ENCODE measurements at places on chromosomes 4 and X. TPM values are rescaled to one million over a fixed set of nuclear protein-coding genes. Genes with fewer than 3 reads are reported as not detected.

Gene ABLIM2
- 2.6 TPM for total RNA-seq

Gene FGFBP1
- total RNA-seq, result not detected

Gene SPACA5
- not detected for total RNA-seq

Gene EMCN
- total RNA-seq, result not detected

GRCh38 chrX:69178592-69178991 lies 13.3 kb upstream of the PJA1 start:
- DNase-seq, result no peak

DNA sequence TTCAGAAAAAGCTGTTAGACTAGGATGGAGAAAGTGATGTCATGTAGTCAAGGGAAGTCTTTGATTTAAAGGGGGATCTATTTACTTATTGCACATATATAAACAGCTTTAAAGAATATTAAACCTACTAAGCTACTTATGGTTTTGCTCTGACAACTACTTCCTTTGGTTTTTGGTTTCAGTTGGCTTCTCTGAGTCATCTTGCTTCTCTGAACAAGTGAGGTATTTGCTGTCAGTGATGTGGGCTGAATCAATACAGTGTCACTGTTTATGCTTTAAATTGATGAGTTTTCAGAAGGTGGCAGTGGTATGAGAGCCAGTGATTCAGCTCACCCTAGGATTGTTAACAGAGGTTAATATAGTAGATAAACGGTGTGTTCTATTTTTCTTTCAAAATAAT lies 75.1 kb downstream of the CEP44 start:
- DNase-seq, result peak; percentile 78

GRCh38 chr4:182752158-182752910 lies 164.9 kb downstream of the DCTD start:
- peak; percentile 80 for DNase-seq

GRCh38 chr4:55393461-55394320 lies 2.1 kb upstream of the TMEM165 start:
- DNase-seq, result peak; percentile 36

DNA sequence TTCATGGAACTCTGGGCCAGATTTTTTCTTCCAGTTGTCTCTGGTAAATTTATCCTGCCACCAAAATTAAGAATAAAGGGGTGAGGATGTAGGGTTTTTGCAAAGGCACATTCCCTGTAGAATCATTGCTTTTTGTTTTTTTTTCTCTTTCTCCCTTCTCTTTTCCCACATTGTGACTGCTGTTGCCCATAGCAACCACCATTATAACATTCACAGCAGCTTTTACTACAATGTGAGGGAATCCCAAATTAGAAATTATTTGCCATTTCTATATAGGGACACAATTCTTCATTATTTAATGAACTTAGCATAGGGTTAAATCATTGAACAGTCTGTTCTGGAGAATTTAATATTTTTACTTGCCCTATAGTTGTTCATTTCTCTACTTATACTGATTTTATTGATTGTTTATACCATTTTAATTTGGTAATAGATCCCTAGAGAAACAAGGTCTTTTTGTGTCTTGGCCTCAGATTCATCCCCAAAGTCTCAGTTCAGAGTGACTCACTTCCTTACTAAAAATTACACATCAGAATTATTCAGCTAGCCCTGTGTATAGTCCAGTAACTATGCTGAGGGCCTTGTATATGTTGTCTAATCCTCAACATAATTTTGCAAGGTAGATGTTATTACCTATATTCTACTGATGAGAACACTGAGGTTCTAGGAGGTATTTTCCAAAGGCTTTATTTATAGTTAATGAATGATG lies 80.8 kb upstream of the ANK2 start:
- peak; percentile 50 for DNase-seq

- DNase-seq, result no peak
Measured at GRCh38 chr4:41820473-41820872, 71.9 kb upstream of the PHOX2B start.

- DNase-seq, result peak; percentile 8
Measured at GRCh38 chrX:40402831-40403533, 177.8 kb upstream of the ATP6AP2 start.

- peak; percentile 33 for DNase-seq
Measured at GRCh38 chrX:23369027-23369426, 34.4 kb downstream of the PTCHD1 start.
